ENCODE measurements at places on chromosomes 7 and 10.

- no peak for DNase-seq
Measured at GRCh38 chr7:11749629-11750028, 82.4 kb downstream of the THSD7A start.

DNA sequence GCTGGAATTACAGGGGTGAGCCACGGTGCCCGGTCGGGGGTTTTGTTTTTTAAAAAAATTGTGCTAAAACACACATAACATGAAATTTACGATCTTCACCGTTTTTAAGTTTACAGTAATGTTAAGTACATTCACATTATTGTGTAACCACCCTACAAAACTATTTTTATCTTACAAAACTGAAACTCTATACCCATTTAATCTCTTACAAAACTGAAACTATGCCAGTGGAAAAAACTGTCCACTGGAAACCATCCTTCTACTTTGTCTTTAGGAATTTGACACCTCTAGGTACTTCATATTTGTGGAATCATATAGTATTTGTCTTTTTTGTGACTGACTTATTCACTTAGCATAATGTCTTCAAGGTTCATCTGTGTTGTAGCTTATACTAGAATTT lies 1.0 kb upstream of the PSMC2 start:
- no peak for DNase-seq

GRCh38 chr7:14389595-14389994 lies 400.1 kb upstream of the ETV1 start:
- DNase-seq, result no peak

- DNase-seq, result peak; percentile 21
Measured at GRCh38 chr10:11849911-11850310, 26.8 kb downstream of the PROSER2 start.

GRCh38 chr7:129401967-129402860 lies 32.0 kb upstream of the STRIP2 start:
- no peak for DNase-seq

DNA sequence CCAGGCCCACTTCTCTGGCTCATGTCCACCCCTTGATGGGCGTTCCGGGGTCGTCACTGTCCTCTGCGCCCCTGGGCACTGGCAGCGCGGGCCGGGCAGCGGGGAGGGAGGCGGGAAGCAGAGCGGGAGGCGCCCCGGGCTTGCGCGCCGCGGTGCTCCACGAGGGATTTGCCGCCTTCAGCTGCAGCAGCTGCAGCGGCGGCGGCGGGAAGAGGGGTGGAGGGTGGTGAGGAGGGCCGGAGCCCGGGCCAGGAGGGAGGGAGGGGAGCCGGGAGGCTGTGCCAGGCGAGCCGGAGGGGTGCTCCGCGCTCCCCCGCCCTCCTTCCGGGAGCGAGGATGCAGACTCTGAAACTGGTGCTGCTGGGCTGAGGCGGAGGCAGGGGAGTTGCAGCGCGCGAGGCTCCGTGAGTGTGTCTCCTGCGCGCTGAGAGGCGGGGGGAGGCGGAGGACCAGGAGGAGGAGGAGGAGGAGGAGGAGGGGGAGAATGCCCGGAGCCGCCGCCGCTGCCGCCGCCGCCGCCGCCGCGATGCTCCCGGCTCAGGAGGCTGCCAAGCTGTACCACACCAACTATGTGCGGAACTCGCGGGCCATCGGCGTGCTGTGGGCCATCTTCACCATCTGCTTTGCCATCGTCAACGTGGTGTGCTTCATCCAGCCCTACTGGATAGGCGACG lies at the start of gene LHFPL3:
TSS of gene LHFPL3 (plus strand) at position 308 of the 674 bp plus-strand sequence.
- DNase-seq, result no peak

DNA sequence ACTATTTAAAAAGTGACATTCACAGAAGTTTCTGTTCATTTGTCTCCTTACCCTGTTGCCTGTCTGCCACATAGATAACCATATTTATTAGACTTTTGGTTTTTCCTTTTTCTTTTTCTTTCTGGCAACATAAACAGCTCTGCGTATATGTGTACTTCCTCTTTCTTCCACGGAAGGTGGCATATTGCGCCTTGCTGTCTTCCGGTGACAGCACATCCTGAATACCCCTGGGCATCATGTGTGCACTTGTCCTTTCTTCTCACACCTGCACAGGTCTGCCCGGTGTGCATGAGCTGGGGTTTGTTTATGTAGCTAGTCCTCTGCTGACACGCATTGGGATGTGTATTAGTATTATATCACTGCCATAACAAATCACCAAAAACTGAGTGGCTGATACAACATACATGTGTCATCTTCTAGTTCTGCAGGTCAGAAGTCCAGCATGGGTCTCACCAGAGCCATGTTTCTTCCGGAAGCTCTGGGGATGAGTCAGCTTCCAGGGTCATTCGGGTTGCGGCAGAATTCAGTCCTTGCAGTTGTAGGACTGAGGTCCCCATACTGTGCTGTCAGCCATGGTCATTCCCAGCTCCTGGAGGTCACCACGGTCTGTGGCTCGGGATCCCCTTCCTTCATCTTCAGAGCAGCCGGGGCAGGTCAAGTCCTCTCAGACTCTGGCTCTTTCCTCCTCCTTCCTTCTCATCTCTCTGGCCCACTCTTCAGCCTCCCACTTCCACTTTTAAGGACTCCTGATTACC lies 596.0 kb upstream of the FOXK1 start:
- DNase-seq, result no peak

DNA sequence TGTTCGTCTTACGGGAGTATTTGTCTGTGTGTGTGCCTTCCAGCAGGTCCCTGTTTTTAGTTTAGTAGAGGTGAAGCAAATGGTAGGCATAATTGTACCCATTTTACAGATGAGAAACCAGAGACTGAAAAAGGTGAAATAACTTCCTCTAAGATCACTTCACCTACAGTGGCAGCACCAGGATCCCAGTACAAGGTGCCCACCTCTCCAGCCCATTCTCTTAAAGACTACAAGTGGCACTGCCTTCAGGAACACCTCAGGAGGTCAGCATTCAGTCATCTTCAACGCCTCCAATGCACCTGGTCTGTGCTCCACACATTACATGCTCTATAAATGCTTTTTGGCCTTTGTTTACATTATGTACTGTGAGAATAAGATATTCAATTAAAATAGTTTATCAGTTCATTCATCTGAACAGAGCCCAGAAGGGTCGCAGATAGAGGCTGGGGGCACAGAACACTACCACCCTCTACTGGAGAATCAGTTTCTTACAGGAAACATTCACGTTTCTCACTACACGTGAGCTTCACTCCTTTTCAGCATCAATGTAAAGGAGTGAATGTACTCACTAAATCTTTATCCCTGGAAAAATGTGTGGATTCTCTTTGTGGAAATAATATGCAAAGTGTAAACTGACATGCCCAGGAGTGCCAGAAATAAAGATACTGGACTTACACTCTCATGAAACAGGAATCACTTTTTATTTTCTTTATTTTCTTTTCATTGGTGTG lies 45.5 kb upstream of the ABLIM1 start:
- DNase-seq, result no peak

GRCh38 chr7:98629001-98629431 lies 11.9 kb downstream of the NPTX2 start:
- DNase-seq, result no peak

DNA sequence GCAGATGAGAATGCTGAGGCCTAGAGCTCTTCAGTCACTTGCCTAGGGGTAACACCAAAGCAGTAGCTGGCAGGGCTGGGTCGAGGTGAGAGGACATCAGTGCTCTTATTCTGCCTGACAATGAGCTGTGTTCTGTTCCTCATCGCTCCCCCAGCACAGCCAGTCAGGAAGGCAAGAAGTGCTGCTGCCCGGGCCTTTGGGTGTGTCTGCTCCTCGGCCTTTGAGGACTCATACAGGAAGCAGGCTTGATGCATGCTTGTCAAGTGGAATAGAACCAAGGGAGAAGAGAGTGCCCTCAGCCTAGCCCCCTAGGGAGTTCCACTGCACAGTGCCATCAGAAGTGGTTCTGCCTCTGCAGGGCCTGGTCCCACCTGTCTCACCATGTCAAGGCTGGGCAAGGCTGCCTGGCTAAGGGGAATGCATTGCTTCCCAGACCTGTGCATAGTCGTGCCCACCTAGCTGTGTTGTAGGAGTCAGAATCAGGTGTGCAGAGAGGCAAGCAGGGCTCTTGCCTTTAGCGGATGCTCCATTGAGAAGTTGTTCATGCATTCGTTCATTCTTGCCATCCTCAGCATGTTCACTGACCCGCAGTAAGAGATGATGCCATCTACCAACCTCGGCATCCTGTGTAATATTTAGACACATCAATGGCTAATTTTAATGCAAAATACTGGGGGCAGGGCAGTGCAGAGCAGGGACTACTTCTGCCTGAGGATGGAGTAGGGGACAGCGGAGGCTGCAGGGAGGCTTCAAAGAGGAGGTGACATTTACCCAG lies 156.6 kb downstream of the RPS24 start:
- DNase-seq, result no peak

DNA sequence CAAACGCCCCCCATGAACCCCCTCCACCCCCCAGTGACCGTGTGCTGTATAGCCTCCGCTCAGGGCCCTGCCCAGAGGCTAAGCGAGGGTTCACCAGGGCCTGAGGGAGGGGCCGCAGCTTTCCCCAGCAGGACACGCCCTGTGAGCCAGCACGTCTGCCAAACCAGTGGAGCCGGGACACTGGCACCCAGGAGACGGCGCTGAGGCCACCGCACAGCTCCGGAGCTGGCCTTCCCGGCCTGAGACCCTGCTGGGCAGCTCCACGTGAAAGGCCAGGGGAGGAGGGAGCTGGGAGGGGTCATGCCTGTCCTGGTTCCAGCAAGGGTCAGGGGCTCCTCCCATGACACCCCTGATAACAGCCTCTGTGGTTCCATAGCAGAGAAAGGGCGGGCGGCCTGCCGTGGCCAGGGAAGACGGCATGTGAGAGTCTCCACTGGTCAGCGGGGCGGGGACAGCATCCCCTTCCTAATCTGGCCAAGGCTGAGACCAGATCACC lies 278.3 kb downstream of the ELFN1 start:
- DNase-seq, result no peak

DNA sequence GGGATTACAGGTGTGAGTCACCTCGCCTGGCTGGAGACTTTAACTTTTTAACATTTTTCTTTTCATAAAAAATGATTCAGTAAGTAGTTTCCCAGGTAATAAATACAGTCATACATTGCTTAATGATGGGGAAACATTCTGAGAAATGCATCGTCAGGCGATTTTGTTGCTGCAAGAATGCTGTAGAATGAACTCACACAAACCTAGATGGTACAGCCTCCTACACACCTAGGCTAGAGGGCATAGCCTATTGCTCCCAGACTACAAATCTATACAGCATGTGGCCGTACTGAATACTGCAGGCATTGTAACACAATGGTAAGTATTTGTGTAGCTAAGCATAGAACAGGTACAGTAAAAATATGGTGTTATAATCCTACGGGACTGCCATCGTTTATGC lies 108.5 kb upstream of the SFMBT2 start:
- DNase-seq, result no peak
